ENCODE measurements at places on chromosomes 2 and 18.

DNA sequence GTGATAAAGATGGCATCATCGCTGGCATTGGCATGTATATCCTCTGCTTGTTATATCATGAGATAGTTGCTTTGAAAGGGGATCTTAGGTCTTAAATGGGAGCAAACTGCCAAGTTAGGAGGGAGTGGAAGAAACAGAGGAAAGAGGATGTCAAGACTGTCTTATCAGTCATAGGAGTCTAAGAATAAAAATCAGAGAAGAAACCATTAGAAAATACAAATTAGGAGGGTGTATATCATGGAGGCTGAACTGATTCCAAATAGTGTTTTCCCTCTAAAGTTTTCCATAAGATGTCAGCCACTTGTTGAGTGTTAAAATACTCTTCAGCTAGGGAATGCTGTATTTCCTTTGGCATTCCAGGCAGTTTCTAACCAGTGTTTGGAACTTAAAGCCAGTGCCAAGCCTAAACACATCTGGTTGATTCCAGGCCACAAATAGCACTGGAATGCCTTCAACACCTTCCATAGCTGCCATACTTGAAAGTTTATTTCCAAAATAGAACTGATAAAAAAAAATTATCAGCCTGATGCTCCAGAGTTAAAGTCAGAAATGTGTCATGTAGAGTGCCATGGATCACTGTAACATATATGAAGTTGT lies 129.4 kb downstream of the ZEB2 start:
- no peak for DNase-seq

GRCh38 chr18:57791911-57792310 lies 11.2 kb downstream of the ATP8B1 start:
- no peak for DNase-seq

DNA sequence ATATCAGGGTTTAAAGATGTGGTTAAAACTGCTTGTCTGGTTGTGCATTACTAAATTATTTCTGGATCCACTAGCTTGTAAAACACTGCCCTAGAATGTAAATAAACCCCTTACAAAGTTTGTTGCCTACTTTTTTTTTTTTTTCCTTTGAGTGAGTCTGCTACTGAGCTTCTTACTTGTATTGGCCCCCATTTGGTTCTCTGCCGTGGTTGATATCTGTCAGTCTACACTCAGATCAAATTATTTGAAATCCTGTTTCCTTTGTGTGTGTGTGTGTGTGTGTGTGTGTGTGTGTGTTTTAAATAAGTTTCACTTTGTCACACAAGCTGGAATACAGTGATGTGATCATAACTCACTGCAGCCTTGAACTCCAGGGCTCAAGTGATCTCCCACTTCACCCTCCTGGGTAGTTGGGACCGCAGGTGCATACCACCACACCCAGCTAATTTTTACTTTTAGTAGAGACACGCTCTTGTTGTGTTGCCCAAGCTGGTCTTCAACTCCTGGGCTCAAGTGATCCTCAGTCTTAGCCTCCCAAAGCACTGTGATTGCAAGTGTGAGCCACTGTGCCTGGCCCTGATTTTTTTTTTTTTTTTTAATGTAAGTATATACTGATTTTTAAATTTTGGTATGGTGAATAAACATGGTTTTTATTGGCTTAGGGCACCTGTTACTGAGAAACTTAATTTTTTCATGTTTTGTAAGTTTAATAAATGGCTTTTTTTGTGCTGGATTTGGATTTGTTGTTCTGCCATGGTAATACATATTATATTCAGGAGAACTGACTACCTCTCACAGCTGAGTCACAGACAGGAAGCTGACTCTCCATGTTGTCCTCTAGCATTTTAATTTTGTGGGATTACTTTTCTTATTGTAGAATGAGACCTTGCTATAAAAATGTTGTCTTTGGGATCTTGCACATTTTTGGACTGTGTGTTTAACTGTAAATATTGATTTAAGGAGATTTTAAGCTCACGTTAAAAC lies 48.5 kb downstream of the MAP4K4 start:
- DNase-seq = no peak

GRCh38 chr2:26054598-26055348 lies 20.9 kb downstream of the RAB10 start:
- no peak for DNase-seq

- no peak for DNase-seq
These were observed 99.4 kb upstream of the TRIB2 start for GRCh38 chr2:12617366-12617765.

- DNase-seq = no peak
These were observed 594.2 kb upstream of the NXPH2 start for GRCh38 chr2:139374296-139374850.
